Effector memory CD8-positive, alpha-beta T cell (primary cell): ENCODE measurements at places on chromosomes 1 and 21.

DNA sequence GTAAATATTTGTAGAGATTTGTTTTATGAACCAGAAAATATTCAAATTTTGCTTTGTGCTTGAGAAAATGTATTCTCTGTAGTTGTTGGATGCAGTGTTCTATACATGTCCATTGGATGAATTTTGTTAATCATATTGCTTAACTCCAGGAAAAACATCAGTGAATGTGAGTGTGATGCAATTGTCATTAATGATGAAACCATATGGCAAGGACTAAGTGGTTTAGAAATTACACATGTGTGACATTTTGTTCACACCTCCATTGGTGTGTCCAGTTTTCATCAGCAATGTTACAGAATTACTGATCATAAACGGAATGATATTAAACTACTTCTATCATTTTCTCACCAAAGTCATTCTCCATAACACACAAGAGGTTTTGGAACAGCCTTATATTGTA, 151.8 kb upstream of the ST6GALNAC5 start:
- DNase-seq, result no peak

- DNase-seq, result no peak
Measured at GRCh38 chr21:26850116-26850643, 5.0 kb upstream of the ADAMTS1 start.

- no peak for DNase-seq
Measured at GRCh38 chr21:8993943-8994639, 1527.3 kb upstream of the TPTE start.

DNA sequence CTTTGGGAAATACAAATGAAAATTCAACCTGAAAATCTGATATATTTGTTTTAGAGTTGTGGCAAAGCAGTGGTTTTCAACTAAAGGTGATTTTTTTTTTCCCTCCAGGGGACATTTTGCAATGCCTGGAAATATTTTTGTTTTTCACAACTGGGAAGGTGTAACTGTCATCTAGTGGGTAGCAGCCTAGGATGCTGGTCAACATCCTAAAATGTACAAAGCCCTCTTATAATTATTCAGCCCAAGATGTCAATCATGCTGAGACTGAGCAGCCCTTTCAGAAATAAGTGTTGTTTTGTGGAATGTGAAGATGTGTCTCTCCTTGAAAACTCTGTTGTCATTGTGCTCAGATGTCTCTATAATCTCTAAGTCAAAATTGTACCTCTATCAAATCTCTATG, 95.2 kb upstream of the NCAM2 start:
- no peak for DNase-seq

- DNase-seq, result no peak
Measured at GRCh38 chr1:221711063-221711577, 30.8 kb downstream of the DUSP10 start.

GRCh38 chr21:45862543-45863207, 118.9 kb upstream of the COL6A1 start:
- DNase-seq, result no peak

GRCh38 chr21:20592463-20592862, 405.7 kb upstream of the NCAM2 start:
- DNase-seq, result no peak

DNA sequence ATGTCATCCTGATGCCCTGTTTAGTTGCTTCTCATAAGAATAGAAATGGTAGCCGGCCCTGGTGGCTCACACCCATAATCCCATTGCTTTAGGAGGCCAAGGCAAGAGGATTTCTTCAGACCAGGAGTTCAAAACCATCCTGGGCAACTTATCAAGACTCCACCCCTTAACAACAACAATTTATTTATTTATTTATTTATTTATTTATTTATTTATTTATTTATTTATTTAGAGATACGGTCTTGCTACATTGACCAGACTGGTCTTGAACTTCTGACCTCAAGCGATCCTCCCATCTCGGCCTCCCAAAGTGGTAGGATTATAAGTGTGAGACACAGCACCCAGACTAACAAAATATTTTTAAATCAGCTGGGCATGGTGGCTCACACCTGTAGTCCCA, 4.0 kb downstream of the MT1HL1 start:
- no peak for DNase-seq

DNA sequence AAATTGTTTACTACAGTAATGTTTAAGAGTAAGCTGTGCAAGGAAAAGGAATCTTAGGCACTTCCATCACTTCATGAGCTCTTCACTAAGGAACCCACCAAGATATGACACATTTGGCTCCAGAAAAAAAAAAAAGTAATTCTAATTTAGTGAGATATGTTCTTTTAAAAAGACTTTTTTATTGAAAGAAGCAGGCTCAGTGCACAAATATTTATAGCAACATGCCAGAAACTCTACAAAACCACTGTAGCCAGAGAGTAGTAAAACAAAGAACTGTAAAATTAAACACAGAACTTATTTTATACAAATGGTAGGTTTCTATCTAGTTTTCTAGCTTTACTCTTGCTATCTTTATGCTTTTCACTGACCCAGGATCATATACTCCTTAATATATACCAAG, 434.6 kb upstream of the ADGRL2 start:
- DNase-seq, result no peak

DNA sequence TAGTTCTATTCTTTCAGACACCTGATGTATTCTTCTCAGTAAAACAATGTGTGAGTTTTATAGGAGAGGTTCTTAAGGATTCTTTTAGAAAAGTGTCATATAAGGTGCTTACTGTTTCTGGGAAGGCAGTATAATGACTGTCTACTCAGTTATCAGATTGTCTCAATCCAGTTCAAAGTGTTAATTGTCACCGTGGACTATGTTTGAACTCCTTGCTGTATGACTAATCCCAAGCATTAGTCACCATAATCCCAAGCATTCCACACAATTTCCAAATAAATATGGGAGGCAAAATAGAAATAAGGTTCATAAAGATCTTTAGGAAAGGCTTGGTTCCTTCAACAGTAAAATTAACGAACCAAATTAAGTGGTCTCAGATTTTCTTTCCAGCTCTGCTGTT, 342.1 kb upstream of the NR5A2 start:
- no peak for DNase-seq

- DNase-seq, result no peak
Measured at GRCh38 chr1:179921472-179921871, 33.1 kb upstream of the CEP350 start.

- DNase-seq, result no peak
Measured at GRCh38 chr21:46299167-46299566, 13.0 kb downstream of the YBEY start.

DNA sequence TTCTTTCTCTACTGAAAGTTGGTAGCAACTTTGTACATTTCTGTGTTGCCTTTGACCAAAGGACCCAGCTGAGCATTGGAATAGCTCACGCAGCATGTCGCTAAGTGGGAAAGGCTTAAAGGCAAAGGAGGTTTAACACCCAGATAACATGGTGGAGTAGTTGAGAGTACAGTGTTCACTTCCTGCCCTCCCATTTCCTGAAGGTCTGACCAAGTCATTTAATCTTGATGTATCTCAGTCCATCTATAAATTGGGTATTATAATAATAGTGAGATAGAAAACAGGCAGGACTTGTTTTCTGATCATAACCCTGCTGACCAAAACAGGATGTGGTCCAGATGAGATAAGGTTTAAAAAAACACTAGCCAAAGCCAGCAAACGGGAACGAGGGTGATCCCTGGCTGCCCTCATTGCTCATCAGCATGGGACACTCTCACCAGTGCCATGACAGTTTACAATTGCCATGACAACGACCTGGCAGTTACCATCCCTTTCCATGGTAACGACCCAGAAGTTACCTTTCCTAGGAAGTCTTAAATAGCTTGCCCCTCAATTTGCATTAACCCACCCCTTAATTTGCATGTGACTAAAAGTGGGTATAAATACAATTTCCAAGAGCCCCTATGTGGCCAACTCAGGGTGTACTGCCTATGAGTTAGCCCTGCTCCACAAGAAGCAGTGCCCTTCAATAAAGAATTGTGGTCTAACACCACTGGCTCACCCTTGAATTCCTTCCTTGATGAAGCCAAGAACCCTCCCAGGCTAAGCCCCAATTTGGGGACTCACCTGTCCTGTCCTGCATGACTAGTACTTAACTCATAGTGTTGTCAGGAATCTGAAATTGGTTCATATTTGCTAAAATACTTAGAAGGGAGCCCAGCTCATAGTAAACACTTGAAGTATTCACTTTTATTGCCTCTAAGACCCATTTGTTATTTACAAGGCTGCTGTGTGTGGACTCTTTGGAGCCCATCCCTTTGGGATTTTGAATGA, 28.4 kb upstream of the FHAD1 start:
- no peak for DNase-seq

DNA sequence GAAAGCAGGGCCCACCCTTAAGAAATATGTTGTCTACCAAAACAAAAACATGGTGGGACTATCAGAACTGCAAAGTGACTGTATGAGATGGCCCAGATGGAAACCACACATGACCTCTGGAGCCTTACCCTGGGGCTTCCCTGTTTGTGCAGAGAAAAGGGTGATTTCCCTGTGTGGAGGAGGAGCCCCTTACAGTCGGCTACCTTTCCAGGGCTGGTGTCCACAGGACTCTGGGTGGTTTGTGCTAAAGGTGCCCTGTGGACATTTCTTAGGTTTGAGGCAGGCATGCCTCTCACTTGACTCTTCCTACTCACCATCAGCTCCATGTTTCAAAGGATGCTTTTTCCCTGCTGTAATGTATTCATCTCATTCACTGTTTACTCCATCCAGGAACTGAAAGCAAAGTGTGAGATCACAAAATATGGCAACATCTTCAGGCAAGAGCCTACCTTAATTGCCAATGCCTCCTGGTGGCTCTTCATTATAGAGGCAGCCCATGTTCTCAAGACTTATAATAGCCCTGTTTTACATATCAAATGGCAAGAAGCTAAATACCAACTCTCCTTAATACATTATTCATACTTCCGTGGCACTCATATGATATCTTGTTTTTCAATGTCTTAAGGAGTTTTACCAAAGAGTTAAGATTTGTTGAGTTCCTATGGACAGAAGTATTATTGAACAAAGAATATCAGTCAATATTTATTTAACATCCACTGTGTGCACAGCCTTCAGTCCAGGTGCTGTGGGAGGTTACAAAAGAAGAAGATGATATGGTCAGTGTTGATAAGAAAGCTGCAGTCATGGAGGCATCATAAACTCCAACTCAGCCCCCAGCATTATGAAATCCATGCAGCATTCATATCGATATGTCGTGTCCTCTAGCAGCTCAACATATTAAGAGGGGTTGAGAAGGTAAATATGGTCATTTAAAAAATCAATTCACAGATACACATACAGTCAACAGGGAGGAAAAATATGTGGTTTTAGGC, 15.5 kb upstream of the TFF3 start:
- no peak for DNase-seq

GRCh38 chr1:41024953-41025352, 3.4 kb upstream of the SLFNL1 start:
- no peak for DNase-seq

DNA sequence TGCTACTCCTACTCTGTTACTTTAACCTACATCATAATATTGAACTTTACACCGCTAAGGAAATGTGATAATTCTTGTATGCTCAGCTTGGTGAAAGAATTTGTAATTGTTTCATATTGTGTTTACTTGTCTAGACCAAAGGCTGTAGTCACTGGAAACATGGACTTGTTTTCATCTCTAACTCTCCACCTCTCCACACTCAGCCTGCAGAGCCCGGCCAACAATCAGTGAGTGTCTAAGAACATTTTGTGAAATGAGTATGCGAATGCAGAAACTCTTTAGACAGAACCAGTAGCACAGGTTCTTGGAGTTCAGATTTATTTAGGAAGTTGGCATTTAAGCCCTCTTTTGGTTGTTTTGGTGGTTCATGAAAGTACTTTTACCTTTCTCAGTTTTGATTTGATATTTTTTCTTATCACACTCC, 3.2 kb upstream of the RWDD3 start:
- no peak for DNase-seq

DNA sequence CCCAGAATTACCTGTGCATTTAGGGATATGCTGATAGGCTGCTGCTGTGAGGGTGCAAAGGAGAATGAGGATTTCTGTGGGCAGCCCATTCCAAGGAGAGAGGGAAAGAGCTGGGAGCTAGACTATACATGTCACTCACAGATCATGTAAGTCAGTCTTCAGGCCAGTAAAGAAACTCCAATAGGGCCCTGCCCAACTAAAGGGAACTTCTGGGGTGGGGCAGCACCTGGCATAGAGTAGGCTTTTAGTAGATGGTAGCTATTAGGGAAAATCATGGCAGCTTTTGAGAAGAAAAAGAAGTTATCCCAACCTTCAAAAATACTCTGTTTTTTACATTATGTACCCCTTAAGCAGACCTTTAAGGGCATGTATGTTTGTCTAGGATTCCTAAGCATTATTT, 89.6 kb downstream of the ST6GALNAC3 start:
- no peak for DNase-seq

GRCh38 chr1:216005916-216006315, 417.3 kb downstream of the USH2A start:
- no peak for DNase-seq

- no peak for DNase-seq
Measured at GRCh38 chr1:8352886-8353785, 35.2 kb downstream of the SLC45A1 start.

DNA sequence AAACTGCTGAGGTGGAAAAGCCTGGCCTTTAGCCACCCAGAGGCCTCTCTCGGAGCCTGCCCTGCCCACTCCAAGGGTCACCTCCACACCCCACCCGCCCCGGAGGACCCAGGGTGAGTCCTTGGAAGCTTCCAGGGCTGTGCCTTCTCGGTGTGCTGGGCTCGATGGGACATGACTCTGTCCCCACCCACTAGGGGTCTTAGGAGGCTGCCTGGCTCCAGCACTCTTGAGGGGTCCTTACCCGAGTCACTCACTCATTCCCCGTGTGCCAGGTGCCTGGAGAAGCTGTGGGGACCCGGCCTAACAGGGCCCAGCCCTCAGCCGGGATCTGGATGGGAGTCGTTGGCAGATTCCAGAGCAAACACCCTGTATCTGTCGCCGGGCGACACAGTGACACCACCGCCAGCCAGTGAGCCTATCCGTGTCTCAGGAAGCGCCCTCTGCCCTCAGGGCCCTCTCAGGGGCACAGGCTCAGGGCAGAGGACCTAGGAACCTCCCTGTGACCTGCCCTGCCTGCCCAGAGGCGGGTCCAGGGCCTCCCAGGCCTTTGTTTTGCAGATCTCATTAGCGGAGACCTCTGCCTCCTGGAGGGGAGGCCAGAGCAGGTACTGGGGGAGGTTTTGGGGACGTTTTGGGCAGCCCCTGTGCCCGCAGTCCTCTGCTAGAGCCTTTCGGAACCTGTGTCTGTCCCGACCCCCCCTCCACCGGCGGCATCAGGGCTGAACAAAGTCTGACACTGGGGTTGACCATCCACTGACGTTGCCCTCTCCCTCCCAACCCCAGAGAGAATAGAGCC, 3.1 kb upstream of the PRKCZ start:
- DNase-seq, result no peak
